Esophagus muscularis mucosa (tissue), 4 donors: ENCODE measurements at places on chromosomes 4 and X. TPM values are rescaled to one million over a fixed set of nuclear protein-coding genes. Genes with fewer than 3 reads are reported as not detected.

The SCML2 gene
- total RNA-seq = 2.6 TPM

The CSAG2 gene
- not detected for total RNA-seq

The PLAC8 gene
- total RNA-seq = 1.4 TPM

DNA sequence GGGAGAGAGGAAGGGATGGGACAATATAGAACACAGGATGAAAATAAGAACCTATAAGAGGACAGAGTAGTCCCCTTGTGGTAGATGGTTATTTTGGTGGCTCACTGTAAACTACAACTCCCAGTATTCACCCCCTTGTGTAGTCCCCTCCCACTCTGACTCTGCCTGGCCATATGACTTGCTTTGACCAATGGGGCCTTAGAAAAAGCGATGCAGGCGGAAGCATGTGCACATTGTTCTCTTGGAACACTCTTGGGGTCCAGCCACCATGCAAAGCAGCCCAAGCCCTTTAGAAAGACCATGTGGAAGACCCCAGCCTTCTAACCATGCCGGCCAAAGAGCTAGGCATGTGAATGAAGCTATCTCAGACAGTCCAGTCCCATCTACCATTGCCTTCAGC lies 415.0 kb downstream of the BCOR start:
- DNase-seq = no peak
